Fibroblast of mammary gland (primary cell): ENCODE measurements at places on chromosomes 16 and 17.

DNA sequence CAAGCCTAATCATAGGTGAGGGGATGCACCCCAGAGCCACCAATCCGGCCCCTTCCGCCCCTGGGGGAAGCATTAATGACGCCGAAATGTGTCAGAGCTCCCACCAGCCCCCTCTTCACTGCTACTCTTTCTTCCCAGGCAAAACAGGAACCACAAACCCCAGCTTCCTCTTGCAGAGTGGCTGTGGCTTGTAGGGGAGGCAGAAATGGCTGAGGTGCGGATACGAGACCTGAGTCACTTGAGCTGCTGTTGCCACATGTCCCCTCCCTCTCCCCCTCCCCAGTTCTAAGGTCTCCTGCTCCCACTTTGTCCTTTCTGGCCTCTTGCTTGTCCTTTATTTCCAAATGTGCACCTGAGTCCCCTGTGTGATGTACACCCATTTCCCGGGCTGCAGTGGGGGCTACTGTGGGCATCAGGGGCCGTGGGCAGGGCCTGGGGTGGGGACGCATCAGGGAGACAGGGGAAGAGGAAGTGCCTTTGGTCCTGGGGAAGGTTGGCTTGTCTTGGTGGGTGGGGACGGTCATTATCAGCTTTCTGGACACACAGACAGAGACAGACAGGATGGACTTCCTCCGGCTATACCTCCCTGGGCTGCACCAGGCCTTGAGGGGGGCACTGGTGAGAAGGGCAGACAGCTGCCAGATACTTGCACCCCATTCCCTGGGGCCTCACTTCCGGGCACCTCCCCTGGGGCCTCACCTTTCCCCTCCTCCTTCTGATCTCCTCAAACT lies at the start of gene APOBR:
TSS of gene APOBR (plus strand) at position 523 of the 731 bp plus-strand sequence. CDS start at position 562, 39 bp downstream.
- DNase-seq: no peak

- DNase-seq: peak; percentile 41
Observed at GRCh38 chr16:46896314-46896968, 12.3 kb downstream of the GPT2 start.

GRCh38 chr17:81961087-81961511 lies at the start of gene NOTUM:
Gene NOTUM, minus strand, starts transcription at chr17:81961187. Its CDS starts 278 bp downstream, at chr17:81960909.
- no peak for DNase-seq

DNA sequence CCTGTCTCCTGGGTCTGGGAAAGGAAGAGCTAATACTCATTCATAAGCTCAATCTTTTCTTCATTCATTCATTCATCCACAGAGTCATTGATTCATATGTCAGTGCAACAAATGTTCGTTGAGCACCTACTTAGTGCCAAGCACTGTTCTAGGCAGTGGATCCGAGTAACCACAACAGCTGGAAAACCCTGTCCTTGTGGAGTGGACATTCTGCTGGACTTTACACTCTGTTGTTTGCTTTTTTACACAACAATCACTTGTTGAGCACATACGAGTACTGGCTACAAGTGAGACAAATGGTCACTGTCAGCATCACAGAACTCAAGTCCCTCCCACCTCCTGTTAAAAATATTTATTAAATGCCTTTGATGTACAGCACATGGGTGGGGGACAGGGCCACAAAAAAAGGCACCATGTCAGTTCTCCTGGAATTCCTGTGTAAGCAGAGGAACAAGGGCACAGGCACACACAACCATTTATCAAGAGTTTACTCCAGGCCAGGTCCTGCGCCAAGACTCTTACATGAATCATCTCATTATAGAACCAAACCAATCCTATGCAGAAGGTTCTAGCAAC lies 46.9 kb downstream of the TEKT5 start:
- DNase-seq: no peak

DNA sequence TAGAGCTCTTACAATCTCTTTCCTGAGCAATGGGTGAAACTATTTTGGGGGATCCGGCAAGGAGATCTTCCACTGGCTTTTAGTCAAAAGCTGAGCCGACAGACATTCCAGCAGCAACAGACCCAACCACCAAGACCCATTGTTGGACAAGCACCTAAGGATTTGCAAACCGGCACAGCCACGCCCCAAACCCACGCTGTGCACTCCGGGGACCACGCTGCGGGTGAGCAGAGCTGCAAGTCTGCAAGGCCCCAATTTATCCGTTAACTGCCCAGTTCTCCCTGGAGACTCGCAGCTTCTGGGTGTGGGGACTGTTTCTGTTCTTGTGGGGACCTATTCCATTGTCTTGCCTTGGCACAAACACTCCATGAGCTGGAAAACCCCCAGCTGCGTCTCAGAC lies 45.9 kb downstream of the C16orf95 start:
- no peak for DNase-seq
